ENCODE measurements at places on chromosomes 3 and 15. TPM values are rescaled to one million over a fixed set of nuclear protein-coding genes. Genes with fewer than 3 reads are reported as not detected.

Gene ZNF80
- not detected for total RNA-seq

Gene CFAP100
- total RNA-seq, result not detected

Gene TTC23
- total RNA-seq, result 43.1 TPM

Gene KY
- 222 TPM for total RNA-seq

Gene FANCD2OS
- total RNA-seq, result not detected

Gene OXSM
- total RNA-seq, result 11.2 TPM

Gene OCA2
- 4.9 TPM for total RNA-seq

Gene CPA3
- 10.2 TPM for total RNA-seq

Gene DUOXA2
- 1.2 TPM for total RNA-seq

Gene B3GALNT1
- total RNA-seq, result 27.5 TPM

Gene LMAN1L
- total RNA-seq, result not detected

Gene MSL2
- 29.3 TPM for total RNA-seq

Gene TMC3
- not detected for total RNA-seq

Gene ATP13A5
- 0.31 TPM for total RNA-seq

Gene GNB4
- total RNA-seq, result 49.1 TPM

Gene HDAC11
- 21.8 TPM for total RNA-seq

Gene FAM43A
- total RNA-seq, result 19.9 TPM

All from tongue (tissue), 3 donors.